ENCODE measurements at places on chromosomes 2 and 18.

GRCh38 chr2:221293949-221294742 is 278.0 kb downstream of the EPHA4 start:
- DNase-seq, result no peak

- no peak for DNase-seq
Measured at GRCh38 chr2:99812426-99812825, 322.6 kb upstream of the REV1 start.

DNA sequence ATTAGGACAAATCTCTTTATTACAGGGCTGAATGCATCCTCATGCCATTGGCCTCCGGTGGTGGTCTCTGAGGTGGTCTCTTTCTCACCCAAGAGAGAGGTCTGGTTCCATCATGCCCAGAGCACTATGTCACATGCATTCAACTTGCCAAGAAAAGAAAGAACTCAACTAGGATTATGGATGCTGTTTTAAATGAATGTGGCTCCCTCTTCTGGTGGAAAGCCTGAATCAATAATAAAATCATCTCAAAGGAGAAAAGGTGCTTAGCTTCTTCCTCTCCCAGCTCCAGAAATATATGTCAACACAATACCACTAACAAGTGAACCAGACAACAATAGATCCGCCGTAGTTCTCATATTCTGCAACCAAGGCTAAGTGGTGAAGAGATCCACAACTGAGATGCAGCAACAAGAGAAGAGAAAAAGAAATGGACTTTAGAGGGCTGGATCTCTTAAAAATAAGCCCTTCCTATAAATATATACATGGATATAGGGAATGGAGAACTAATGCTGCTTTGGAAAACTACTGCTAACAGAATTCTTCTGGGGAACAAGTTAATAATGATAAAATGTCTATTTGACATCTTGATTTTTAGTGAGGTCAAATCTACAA is 396.8 kb downstream of the NCKAP5 start:
- DNase-seq, result no peak

GRCh38 chr2:237282568-237283128 is 131.3 kb downstream of the COL6A3 start:
- DNase-seq, result no peak

GRCh38 chr2:162342841-162343240 is 1.1 kb upstream of the GCA start:
- DNase-seq, result no peak

DNA sequence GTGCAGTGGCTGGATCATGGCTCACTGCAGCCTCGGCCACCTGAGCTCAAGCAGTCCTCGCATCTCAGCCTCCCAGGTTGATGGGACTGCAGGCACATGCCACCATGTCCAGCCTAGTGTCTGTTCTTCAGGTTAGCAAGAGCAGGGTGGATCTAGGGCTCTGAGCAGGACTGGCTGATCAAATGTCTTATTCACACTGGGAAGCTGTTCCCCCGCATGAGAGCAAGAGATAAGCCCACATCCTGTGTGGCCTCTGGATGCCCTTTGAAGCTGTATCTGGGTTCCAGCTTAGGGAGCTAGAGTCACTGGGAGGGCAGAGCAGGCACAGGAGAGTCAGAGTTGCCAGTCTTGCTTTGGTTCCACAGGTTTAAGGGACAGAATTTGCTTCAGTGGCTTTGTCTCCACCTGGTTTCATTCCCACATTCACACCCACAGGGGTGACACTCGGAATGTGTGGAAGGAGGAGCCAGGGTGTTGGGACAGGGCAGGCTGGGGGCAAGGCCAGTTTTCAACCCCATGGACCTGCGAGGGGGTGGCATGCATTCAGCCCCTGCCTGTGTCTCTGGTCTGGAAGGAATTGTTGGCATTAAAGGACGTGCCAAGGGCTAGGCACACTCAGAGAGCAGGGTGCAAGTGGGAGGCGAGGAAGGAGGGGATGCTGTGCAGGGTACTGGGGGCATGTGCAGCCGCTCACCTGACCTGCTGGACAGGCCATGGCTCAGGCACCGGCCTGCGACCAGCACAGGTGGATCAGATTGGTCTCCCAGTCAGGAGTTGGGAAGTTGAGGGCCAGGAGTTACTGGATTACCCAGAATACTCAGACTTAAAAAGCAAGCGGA is 24.5 kb downstream of the PTPN18 start:
- no peak for DNase-seq

GRCh38 chr2:30670453-30670852 is 136.8 kb downstream of the CAPN13 start:
- DNase-seq, result peak; percentile 47

DNA sequence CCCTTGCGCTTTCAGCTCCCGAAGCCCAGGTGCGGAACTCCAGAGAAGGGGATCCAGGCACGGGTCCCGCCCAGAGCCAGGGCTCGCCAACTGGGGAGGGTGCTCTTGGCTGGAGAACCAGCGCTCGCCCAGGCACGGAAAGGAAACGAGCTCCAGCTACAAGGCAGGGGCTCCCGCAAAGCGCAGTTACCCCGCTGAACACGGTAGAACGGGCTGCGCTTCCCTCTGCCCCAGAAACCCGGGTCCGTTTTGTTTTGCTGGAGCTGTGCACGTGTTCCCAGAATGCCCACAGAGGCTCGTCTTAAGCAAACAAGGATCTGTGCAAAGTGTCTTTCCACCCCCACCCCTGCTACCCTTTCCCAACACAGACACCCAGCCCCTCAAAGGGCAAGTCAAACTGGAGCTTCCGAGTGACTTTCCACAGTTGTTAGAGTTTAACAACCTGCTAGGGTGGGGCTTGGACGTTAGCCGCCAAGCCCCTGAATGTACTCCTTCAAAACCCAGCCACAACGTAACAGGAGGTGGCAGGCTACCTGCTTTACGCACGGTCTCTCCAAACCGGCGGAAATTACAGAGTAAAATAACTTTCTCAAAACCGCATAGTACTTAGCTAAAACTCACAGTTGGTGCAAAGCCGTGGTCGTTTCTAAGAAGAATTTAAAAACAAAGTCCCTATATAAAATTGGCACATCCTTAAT is 775 bp downstream of the RNF125 start:
- no peak for DNase-seq

DNA sequence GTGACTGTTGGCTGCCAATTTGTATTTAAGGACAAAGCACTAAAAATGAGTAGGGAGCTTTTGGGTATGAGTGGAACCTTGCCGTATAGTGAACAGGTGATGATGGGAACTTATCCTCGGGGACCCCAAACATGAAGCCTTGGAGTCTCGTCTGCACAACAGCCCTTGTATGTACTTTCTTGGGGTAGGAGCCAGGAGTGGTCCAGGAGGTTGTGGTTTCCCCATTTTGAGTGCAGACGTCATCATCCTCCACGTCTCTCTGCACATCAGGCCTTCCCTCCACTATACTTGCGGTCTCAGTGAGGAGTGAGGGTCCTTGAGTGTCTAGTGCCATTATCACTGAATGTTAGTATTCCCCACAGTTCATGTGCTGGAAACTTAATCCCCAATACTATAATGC is 101.5 kb upstream of the HS6ST1 start:
- DNase-seq, result peak; percentile 76

GRCh38 chr2:163551616-163552373 is 184.0 kb downstream of the FIGN start:
- DNase-seq, result no peak
